Stimulated activated CD4-positive, alpha-beta T cell treated with anti-CD3 and anti-CD28 coated beads, Interleukin-2, amount 100 ng/mL, for 48 hours (primary cell): ENCODE measurements at places on chromosomes 4 and X.
A peak's percentile ranks its signal among the peaks of the same experiment; 100 is the strongest.

GRCh38 chr4:141425124-141425523, 204.4 kb downstream of the ZNF330 start:
- no peak for DNase-seq

DNA sequence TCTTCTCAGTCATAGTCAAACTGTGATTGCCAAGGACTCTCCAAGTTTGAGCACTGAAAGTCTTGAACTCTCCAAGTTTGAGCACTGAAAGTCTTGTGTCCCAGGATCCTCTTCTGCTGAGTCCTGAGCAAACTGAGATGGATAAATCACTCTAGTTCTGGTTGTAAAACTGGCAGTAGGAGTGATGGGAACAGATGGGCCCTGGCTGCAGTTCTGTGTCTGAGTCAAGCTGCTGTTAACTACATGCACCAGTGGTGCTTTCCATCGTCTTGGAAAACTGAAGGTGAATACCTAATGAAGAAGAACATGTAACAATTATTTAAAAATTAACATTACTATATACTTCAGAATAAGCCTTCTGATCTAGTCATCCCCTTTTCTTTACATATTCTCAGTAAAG, 27.6 kb upstream of the KCNIP4 start:
- no peak for DNase-seq

- DNase-seq = no peak
Measured at GRCh38 chrX:25356456-25356855, 340.7 kb upstream of the ARX start.

DNA sequence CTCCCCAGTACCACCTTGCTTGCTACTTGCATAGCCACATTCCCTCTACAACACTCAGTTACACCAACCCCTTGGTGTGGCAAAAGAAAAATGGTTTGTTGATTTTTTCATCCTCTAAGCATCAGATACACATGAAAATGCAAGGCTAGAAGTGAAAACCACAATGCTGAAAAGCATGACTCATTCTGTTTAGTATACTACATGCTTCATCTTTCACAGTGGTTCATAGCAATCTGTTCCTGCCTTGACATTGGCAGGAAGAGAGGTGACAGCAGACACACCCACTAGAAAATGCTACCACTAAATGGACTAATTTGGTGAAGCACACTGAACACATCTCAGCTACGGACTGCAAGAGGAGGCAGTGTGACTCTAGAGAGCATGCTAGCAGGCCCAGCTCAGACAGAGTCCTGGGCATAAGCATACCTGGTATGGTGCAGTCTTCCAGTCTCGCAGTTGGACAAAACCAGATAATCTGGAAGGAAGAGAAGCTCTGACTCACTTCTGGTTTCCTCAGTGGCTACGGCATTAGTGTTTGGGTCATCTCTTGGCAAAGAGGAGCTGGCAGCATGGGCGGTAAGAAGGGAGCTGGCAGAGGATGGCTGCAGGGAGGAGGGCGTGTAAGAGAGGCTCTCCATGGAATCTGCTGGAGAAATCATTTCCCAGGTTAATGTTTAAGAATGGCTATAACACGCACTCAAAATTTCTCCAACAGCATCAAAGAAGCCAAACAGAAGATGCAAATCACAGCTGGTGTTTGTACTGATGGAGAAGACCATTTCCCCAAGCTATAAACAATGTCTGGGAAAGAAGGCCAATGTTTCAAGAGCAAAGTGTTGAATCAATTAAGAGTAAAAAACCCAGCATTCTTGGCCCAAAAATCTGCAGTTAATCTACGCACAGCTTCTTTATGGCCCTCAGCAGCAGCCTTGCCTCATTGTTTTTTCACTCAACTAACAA, 37.8 kb downstream of the GAB3 start:
- no peak for DNase-seq

GRCh38 chrX:120749141-120749846, 119.4 kb upstream of the C1GALT1C1 start:
- no peak for DNase-seq

GRCh38 chr4:114225436-114225835, 246.0 kb upstream of the ARSJ start:
- DNase-seq = no peak

DNA sequence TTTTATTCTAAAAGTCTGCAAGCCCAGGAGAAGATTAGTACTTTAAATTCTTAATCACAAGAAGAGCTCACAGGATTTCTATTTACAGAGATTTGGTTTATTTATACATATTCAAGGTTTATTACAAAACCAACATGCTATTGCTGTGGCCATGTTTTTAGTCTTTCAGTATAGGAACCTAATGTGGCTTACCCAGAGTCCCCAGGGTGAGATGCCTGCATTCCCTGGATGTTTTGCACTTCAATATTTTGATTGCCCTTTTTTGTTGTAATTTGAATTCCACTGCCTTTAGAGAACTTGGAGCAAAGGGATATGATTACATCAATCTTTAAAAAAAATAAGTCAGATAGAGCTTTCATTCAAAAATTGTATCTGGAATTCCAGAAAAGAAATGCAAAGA, 146.0 kb upstream of the FRMPD4 start:
- no peak for DNase-seq

- no peak for DNase-seq
Measured at GRCh38 chr4:181161669-181162068, 1081.5 kb upstream of the TENM3 start.

DNA sequence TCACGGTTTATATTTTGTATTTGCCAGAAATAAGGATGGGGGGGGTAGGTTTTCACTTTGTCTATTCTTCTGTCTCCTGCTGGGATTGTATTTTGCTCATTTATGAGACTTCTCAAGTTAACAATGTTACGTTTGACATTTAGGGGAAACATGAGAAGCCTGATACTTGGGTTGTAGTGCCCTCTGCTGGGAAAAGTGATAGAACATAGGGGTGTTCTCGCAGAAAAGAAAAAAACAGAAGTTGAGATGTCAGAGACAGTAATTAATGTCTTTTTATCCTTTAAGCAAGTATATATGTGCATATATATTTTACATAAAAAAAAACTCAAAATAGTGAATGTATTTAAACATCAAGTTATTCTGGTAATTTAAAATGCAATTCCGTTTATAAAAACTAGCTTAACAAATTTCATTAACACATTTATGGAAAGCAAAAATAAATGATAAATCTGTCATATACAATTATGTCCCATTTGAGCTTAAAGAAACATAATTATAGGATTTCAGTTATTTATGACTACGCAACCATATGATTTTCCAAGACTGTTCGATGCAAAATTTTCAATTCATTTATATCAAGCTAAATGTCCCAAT, 46.0 kb upstream of the TMPRSS11F start:
- DNase-seq = peak; percentile 35

- DNase-seq = no peak
Measured at GRCh38 chr4:133186845-133187244, 37.8 kb downstream of the PCDH10 start.
